Amniotic stem cell (primary cell): ENCODE measurements at places on chromosomes 4 and X.

DNA sequence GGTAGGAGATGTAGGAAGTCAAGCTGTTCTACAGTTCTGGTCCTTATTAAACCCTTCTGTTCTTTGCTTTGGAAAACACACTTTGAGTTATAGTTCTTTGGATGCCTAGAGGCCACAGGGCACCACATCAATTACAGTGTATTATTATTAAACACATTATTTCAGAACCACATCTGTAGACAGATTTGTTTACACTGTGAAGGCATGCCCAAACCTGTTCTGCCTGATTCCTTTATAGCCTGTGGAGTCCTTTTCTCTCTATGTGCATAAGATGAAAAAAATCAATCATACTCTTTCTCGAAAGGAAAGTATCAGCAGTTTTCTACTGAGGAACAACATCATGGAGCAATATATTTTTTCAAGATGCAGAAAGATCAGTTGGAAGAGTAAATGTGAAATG is 371.3 kb upstream of the INTU start:
- DNase-seq, result no peak

DNA sequence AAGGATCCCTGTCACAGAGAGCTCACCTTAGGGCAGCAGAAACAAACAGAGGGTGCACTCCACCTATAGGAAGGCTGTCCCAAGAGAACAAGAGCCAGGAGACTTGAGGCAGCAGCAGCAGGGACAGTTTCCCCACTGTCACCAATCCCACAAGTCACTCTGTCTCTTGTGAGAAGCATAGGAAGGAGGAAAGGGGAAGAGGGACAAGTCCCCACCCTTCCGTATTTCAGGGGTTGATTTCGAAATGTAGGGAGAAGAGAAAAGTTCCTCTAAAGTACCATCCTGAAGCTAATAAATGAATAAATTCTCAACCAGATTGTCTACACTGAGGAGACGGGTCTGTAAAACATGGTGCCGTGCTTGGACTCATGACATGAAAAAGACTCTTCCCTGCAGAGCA is 9.5 kb upstream of the TLR8 start:
- no peak for DNase-seq

DNA sequence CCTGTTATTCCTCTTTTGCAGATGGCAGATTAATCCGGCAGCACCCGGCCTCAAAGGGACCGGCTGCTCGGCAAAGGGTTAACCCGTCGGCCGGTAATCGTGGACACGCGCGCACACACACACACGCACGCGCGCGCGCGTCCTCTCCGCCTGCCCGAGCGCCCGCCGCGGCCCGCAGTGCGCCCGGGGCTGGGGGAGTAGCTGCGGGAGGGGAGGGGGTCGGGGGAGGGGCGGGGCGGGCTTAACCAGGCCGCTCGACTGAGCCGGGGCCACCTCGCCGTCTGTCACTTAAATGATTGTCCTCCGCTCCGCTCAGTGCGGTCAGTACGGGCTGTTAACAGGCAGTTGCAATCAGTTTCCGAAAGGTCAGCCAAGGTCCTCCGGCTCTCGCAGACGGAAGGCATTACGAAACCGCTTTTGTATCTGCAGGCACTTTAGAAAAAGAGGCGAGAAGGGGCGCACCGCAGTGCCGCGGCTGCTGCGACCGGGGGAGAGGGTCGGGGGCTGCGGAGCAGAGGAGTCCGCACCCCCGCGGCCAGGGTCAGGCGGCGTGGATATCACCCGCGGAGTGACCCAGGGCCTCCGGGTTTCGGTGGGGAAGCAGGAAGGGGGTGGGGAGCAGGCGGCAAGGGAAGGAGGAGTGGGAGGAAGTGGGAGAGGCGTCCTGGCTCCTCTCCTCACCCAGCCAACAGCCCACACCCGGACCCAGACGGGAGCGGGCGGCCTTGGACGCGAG is 57.3 kb upstream of the BCOR start:
- DNase-seq, result no peak

DNA sequence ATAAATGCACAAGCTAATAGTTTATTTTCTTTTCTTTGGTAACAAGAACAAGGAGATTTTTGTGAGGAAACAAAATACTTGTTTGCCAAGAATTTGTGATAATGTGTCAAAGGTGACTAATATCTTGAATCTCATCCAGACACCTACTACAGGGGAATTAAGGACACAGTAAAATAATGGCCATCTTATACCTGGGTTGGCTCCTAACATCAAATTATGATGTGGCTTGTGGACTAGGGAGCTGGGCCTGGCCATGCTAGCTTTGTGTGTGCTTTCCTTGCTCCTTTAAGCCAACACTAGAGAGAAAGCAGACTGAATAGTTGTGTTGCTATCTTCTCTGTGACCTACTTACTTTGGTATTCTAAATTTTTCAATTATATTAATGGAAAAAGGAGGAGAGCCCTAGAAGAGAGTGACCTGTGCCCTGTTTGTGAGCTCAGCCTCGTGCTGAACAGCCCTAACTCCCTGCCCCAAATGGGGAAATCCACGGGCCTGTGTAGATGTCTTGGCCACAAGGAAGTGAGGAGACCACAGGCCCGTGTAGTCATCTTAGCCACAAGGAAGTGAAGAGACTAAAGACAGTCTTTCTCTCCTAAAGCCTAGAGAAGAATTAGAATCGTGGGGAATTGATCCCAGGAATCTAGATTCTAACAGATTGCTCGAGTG is 23.3 kb downstream of the ARHGAP24 start:
- DNase-seq, result no peak

- no peak for DNase-seq
Measured at GRCh38 chr4:6076391-6076790, 58.2 kb upstream of the C4orf50 start.

DNA sequence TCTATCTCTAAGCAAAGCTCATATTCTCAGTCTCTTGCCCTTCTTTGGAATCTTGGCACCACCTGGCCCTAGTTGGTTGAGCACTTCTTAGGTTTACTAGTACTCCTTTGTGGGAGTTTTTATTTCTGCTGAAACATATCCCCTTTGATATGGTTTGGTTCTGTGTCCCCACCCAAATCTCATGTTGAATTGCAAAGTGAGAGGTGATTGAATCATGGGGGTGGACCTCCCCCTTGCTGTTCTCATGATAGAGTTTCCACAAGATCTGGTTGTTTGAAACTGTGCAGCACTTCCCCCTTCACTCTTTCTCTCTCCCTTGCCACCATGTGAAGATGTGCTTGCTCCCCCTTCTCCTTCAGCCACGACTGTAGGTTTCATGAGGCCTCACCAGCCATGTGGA is 22.2 kb upstream of the SYNPO2 start:
- DNase-seq, result no peak

DNA sequence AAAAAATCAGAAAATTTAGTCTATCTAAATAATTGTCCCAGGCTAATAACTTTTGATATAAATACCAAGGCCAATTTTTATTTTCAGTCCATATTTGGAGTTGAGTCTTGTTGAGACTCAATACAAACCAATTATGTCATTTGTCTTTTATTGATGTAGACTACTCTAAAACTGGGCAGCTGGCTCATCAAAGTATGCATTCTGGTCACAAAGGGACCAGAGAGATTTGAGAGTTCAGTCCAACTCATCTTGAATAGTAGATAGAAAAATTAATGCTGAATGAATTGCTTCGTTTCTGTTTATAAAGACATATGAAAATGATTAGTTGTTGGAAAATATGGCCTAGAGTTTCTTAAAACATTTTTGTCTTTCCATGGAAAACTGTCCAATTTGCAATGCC is 412.5 kb upstream of the KLHL4 start:
- no peak for DNase-seq

- DNase-seq, result no peak
Measured at GRCh38 chr4:901192-901910, 30.8 kb downstream of the GAK start.

DNA sequence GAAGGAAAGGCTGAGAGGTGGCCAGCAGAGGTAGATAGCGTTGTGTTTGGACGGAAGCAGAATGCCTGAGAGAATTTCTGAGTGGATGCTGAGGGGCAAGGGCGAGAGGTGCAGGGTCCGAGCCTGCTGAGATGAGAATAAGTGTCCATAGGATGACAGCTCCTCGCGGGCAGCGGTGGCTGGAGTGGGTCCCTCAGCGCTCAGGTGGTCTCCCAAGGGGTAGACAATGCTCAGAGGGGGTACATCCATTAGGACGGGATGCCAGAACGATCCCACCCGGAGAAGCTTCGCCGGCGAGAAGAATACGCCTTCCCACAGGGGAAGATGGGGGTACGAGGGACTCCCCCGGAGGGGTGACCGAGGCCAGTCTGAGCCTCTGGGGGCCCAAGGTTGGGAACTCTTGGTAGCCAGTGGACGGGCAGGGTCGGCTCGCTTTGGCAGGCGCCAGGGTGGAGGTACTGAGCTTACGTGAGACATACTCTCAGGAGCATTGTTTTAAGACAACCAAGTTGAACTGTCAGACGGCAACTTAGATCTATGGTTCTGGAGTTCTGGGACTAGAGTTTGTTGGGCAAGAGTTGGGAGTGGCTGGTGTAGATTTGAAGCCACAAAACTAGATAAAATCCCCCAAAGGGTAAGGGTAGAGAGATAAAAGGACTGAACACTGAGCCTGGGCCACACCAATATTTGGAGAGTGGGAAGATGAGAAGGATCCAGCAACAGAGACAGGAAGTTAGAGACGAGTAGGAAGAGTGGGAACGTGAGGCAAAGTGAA is 15.8 kb downstream of the BRCC3 start:
- no peak for DNase-seq

DNA sequence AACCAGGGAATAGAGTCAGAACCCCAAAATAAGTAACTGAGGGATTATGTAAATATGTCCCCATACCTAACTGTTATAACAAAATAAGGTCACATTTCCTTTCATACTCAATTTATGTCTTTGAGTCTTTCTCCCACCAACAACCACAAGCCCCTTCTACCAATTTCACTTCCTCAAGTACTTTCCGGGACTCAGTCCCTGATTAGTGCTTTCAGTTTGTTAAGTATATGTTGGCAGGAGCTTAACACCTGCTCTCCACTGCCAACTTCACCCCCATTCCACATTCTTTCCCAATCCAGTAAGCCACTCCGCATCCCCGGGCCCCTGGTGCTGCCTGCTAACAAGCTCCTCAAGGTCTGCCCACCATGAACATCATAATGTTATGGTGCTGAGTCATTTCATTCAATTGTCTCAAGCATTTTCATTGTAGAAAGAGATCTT is 71.3 kb upstream of the SPRY1 start:
- DNase-seq, result no peak

- DNase-seq, result peak; percentile 25
Measured at GRCh38 chr4:41212616-41213203, 1.6 kb downstream of the APBB2 start.

DNA sequence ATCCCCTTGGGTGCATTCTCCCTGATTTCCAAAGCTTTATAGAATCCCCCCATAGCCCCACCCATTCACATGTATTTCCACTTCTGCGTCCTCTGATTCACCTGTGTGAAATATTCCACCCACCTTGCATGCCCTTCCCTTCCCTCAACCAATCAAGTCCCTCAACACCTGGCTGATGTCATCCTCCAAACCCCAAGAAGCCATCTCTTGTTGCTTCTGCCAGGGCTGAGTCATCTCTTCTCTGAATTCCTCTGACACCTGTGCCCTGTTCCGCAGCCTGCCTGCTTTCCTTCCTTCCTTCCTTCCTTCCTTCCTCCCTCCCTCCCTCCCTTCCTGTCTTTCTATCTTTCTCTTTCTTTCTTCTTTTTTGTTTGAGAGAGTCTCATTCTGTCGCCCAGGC is 9.9 kb downstream of the CRMP1 start:
- DNase-seq, result no peak

- no peak for DNase-seq
Measured at GRCh38 chr4:177546745-177547144, 104.5 kb upstream of the AGA start.

DNA sequence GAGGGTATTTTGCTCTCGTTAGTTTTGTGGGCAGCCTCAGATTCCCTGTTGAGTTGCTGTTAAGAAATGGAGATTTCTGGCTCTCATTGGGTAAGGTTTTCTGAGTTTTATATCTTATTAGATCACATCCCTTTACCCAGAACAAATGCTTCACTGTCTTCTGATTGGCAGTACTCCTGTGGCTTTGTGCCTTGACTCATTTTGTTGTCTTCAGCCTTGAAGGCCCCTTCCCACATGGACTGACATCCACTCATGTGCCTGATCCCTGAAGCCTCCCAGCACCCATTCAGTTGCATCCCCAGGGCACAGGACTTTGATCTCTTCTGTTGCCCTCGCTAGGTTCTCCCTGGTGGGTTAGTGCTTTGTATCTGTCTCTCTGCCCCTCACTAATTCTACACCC is 10.4 kb downstream of the MED28 start:
- DNase-seq, result no peak

DNA sequence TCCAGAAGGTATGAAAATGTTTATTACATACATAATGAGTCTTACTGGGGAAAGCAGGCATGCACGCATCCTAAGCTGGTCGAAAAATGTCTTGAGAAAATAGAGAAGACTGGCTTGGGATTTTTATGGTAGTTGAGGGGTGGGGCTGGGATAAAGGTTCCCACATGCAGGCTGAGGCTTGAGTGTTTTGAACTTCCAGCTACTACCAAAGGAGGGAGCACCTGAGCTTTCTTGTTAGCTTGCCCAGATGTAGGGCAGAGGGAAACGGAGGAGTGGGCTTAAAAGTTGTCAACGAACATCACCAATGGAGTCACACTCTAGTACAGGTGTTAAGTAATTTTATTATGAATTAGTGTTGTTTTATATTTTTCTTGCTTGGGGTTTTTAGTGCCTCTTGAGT is 39.6 kb upstream of the SRPX start:
- DNase-seq, result no peak

- DNase-seq, result no peak
Measured at GRCh38 chr4:992297-993110, 700 bp downstream of the SLC26A1 start.

- no peak for DNase-seq
Measured at GRCh38 chrX:150506486-150506885, 61.9 kb upstream of the MTM1 start.

- DNase-seq, result no peak
Measured at GRCh38 chr4:159460371-159460770, 357.5 kb downstream of the RAPGEF2 start.

DNA sequence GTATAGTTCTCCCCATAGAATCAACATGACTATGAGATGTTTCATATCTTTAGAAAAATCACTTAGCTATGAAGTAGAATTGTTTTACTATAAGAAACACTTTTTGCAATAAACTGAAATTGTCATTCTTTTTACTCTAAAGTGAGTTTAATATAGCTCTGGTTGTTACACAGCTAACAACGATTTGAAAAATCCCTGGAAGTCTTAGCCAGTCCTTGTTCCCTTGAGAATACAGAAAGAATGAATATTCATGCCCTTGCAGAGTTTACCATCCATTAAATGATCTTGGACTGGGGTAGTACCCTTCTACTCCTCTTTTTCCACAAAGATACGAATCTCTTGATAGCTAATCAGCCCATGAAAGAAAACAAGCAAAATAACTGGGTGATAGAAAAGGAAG is 141.8 kb downstream of the JADE1 start:
- no peak for DNase-seq

DNA sequence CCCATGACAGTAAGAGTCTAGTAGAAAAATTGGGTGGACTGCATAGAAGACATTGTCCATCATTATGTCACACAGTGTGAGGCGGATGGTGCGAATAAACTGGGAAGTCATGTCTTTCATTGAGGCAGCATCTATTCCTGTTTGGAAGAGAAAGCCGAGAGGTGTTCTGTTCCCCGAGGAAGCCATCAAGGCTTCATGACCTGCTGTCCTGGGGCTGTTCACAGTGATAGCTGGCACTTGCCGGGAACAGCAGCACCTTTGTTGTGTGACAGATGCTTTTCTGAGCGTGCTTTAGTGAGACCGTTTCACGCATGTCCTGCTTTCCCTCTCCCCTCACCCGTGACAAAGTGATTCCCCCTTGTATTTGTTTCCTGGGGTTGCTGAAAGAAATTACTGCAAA is 20.3 kb downstream of the RGS12 start:
- DNase-seq, result no peak
